ENCODE measurements at places on chromosomes 5 and 9.

- DNase-seq = no peak
Observed at GRCh38 chr9:71326360-71326759, 204.9 kb upstream of the TRPM3 start.

- DNase-seq = no peak
Observed at GRCh38 chr9:121862371-121863332, 211.2 kb downstream of the DAB2IP start.

GRCh38 chr5:156181656-156182055, 145.3 kb upstream of the SGCD start:
- no peak for DNase-seq

DNA sequence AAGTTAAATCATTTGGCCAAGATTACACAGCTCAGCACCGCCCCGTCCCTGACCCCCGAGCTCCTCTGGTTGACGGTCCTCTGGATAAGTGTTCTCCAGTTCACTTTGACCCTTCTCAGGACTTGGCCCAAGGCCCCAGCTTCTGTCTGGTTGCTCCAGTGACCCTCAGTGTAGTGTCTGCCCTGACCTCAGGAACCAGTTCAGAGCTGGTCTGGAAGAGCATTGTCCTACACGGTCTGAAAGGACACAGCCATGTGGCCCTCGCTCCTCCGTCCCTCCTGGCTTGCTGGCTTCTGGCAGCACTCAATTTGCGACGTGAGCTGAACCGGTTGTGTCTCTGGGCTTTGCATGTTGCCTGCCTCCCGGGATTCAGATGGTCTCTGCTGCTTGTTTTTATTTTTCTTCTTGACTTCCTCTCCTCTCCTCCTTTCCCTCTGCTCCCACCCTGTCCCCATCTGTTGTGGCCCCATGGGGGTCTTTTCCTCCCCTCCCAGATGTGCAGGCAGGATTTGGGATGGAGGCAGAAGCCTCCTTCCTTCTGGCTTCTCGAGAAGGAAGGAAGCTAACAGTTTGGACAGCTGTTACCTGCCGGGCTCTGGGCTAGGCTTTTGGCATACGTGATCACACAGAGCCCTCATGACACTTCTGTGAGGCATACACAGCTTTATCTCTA, 72.0 kb downstream of the PPARGC1B start:
- DNase-seq = no peak

DNA sequence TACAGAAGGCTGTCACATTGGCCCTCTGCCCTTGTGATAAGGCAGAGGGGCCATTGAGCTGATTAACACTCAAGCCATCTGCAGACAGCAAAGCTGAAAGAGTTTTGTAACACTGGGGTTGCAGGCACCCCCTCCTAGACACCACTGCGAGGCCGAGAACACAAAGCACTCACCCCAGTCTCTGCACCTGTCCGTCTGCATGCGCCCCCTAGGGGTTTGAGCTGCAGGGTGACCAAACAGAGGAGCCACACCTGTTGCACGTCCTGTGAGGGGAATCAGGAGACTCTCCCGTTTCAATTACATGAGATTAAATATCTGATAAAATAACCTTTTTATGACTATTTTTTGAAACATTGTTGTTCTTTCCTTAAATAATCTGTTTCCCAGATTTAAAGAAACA, 1180.4 kb downstream of the CDH9 start:
- DNase-seq = no peak

DNA sequence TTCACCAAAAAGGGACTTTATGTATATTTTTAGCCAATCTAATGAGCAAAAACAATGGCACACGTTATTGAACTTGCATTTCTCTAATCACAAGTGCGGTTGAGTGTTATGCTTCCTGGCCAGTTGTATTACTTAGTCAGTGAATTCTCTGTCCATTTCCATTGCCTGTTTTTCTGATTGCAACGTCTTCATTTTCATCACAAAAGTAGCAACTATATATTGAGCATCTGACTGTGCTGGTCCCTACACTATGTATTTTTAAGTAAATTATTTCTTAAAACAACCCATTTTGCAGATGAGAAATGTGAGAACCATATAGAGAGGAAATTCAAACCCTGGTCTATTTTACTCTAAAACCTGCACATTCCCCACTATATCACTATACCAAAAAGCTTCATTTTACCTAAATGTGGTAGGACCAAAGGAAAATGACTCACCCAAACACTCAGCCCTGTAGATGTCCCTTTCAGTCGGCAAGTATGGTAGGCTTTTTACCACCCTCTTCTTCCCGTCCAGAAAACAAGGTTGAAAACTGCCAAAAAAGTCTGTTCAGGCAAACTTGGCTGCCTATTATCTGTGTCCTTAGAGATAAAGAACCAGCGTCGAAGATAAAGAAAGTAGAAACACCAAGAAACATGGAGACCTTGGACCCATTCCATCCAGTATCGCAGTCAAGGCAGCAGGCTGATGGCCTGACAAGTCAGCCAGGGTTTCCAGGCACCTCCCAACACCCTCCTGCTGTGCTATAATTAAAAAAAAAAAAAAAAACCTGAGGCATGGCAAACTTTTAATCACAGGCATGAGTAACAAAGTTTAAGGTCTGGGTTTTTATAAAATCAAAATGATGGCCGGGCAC, 18.8 kb upstream of the FAM13B start:
- no peak for DNase-seq

GRCh38 chr9:133916159-133916541, 76.0 kb downstream of the VAV2 start:
- DNase-seq = no peak

GRCh38 chr5:135462304-135462703, 10.2 kb upstream of the TIFAB start:
- peak; percentile 60 for DNase-seq

DNA sequence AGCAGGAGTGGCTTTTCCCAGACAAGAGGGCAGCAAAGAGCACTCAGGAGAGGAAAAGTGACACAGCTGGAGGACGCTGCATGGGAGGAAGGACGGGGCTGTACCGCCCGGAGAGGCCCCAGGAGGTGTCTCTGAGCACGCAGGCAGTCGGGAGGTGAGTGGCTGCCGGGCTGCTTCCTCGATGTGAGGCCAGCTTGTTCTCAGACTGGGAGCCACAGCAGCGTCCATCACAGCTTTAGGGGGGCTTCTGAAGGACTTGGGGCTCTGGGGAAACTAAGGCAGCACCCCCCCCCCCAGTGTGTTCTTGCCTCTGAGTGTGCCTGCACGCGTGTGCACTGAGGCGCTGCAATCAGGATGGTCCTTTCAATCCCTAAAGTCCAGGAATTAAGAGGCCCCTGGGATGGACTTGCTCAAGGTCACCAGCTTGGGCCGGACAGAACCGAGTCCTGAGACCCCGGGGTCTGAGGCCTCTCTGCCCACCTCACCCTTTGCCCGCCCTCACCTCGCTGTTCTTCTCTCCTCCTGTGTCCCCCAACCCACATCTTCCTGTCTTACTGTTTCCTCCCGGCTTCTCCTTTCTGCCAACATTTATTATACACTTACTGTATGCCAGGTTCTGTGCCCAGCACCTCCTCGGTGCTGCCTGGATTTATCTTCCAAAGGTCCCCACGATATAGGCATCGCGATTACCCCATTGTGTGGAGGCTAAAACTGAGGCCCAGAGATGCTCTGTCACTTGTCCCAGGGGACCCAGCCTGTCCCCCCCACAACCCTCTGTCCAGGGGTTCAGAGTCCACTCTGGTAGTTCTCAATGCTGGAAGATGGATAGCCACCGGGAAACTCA, 32.9 kb downstream of the FAM163B start:
- DNase-seq = no peak

DNA sequence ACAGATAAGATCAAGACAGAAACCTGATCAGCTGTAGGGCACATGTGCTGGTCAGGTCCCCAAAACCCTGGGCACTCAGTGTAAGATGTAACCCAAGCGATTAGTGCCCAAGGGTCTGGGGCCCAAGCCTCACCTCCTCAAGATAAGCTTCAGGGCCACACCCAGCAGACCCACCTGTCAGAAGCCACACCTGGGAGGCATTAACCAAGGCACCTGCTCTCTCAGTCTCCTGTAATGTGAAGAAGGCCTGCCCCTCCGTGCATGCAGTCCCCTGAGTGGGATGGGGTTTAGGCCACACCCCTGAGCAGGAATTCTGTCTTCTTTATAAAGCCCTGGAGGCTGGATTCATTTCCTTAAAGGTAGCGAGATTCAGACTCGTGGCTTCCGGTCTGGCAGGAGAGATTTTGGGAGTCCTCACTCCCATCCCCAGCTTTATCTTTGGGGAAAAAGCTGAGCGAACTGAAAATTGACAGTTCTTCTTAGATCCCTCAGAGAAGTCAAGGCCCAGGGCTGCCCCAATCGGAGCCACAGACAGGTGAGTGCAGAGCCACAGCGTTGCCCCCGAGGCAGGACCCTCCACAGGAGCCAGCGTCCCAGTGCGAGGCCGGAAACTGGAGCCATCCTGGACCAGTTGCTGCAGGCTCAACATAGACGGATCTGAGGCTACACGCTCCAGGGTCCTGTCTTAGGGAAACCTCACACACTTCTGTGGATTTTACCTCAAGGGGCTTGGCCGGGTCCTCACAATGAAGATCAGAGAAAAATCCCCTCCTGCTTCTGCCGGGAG, 357.6 kb upstream of the IRX4 start:
- DNase-seq = no peak

DNA sequence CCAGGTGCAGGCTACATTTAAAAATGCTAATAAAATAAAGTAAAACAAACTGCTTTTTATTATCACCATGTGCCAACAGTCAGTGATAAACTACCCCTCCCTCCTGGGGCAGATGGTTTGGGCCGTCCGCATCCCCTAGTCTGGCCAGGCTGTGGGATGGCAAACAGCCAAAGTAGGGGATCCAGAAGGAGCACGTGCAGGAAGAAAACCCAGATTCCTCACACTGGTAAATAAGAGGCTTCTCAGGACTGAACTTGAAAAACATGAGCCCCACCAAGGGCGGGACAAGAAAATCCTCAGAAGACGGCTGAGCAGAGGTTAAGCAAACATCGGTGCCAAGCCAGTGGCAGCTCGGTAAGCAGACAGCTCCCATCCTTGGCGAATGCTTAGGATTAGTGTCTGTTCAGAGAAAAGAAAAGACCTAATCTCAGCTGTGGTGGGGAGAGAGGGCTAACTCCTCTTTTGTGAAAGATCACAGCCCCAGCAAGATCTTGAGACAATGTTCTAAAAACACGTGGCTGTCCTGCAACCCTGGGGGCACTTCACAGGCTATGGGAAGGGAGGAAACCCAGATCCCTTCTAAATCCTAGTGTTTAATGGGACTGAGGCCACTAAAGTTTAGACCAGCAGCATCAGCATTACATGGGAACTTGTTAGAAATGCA, 46.5 kb upstream of the GDNF start:
- no peak for DNase-seq

GRCh38 chr5:10594591-10595210, 30.8 kb downstream of the ANKRD33B start:
- DNase-seq = no peak

DNA sequence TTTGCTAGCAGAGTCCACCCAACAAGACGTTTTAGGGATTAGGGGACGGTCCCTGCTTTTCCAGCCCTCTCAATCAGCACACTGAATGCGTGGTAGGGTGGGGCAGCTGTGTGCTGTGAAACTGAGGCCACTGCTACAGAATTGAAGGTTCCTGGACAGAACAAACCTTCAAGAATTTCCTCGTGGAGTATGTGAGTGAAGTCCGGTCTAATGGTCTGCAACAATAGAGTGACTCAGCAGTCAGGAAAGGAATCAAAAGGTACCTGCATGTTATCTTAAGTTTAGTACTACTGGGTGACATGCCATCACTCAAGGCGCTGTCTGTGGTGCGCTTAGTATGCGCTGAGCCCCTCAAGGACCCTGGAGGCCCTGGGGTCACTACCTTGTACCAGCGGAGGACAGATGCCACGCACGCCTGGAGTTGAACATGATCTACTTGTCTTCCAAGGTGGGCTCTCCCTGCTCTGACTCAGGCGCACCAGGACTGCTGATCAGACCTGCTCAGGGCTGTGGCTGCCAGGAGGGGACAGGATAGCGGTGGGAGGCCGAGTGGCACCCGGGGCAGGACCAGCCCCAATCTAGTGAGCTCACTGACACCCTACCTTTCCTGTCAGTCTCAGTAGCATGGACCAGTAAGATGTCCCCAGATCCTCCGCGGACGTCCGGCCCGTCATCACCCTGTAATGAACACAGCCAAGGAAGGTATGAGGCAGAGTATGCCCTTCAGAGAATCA, 50.5 kb downstream of the PRRT1B start:
- DNase-seq = no peak

- DNase-seq = no peak
Observed at GRCh38 chr5:115838885-115839518, 2.4 kb downstream of the ATG12 start.

GRCh38 chr5:142428773-142429473, 104.1 kb upstream of the SPRY4 start:
- no peak for DNase-seq

DNA sequence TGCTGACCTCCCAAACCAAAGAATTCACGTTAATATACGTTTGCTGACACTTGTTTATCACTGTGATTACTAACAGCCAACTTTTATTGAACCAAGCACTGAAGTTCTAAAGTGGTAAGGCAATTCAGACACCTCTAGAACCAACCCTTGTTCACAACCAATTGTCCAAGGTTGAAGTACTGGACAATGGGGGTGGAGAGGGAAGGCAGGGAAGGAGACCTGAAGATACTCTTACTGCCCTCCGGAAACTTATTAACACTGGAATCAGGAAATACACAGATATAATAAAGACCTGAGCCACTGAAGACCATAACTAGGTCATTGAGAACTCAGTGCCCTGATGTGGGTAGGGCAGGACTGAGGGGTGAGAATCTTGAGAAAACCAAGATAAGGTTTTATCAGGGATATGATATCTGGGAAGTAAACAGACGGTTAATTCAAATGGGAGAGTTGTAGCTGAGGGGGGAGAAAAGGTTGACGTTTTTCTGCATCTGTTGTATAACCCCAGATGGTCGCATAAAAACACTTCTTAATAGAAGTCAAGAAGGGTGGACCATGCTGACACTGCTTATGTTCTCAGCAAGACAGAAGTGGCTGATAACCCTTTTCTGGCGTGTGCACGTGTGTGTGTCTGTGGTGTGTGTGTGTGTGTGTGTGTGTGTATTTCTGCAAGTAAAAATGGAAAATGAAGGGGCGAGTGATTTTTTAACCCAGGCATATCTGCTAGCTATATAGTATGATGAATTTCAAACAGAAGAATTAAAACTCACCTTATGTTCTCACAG, 125.9 kb downstream of the LHFPL2 start:
- DNase-seq = no peak

DNA sequence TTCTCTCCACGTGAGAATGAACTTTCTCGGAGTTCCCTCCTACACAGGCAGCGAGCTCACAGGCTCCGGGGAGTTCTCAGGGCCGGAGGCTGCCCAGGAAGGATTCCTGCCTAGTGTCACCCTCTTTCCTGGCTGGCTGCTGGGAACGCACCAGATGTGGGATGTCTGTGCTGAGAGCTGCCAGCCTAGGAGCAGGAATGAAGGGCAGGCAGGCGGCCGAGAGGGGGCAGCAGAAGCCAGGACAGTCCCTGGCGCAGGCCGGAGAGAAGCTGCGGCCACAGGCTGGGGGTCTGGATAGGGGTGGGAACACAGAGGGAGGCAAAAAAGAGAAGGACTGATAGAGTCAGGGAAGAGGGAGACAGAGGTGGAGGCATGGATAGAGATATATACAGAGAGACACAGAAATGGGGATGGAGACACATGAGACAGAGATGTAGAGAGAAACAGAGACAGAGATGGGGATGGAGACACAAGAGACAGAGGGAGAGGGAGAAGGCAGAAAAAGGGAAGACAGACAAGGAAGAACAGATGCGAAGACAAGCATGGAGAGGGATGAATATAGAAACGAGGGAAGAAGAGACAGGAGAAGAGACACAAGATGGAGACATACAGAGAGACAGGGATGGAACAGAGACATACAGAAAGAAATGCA, 25.3 kb upstream of the ENHO start:
- DNase-seq = peak; percentile 23

GRCh38 chr5:56350597-56351170, 117.6 kb upstream of the ANKRD55 start:
- no peak for DNase-seq
